ENCODE measurements at places on chromosomes 3 and 15.

GRCh38 chr15:78018445-78018844, 59.1 kb downstream of the TBC1D2B start:
- no peak overlapping the region for H3K4me3 ChIP-seq
- no peaks in the 10 kb centered on the region for H3K4me1 ChIP-seq
- H3K36me3 ChIP-seq, result 0 out of 2 replicates have a peak, but pooled peaks cover 3% of the 10 kb centered on the region

- no peak overlapping the region for H3K4me3 ChIP-seq
- 0 out of 2 replicates have a peak, but pooled peaks cover 3% of the 10 kb centered on the region for H3K36me3 ChIP-seq
- no peak overlapping the region for H3K27ac ChIP-seq
- H3K27me3 ChIP-seq, result no peaks in the 10 kb centered on the region
- no peak for DNase-seq
Measured at GRCh38 chr15:51425517-51426040, 84.1 kb downstream of the GLDN start.

DNA sequence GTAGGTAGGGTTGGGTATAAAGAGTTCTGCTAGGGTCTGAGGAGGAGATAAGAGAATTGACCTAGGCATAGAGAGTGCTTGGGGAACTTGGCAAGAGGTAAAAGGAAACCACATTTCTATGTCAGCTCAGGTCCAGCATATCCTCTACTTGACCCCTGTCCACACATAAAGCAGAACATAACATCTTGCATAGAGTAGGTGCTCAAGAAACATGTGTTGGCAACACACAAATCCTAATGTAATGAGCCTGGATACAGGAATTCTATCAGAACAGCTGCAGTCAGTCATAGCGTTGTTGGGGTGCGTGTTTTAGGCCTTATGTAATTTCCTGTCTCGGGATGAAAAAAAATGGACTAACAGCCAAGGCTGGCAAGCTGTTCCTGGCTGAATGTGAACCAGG, 35.0 kb upstream of the PLCL2 start:
- H3K36me3 ChIP-seq, result no peaks in the 10 kb centered on the region
- DNase-seq, result no peak
- H3K27ac ChIP-seq, result no peak overlapping the region
- H3K4me1 ChIP-seq, result peaks cover 8% of the 10 kb centered on the region
- no peaks in the 10 kb centered on the region for H3K27me3 ChIP-seq

DNA sequence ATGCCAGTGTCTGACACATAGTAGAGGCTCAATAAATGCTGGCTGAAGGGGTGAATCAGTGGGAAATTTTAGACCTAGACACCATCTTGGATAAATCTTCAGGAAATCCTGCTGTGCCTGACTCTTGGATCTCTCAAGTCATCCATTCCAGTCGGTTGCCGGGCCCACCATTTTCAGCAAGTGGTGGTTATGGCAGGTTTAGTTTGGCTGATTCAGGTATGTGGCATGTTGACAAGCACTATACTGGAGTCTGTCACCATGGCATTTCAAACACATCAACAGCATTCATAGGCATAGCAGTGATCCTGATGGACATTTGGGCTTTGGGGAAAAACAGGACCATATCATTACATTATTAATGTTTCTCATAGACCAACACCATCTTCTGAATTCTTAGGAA, 25.7 kb upstream of the APH1B start:
- H3K4me1 ChIP-seq, result peaks cover 12% of the 10 kb centered on the region
- no peak for DNase-seq
- H3K27me3 ChIP-seq, result no peaks in the 10 kb centered on the region
- H3K27ac ChIP-seq, result no peak overlapping the region
- H3K4me3 ChIP-seq, result no peak overlapping the region

GRCh38 chr3:57893668-57894067, 114.6 kb upstream of the FLNB start:
- no peaks in the 10 kb centered on the region for H3K4me1 ChIP-seq
- H3K36me3 ChIP-seq, result no peaks in the 10 kb centered on the region
- DNase-seq, result no peak
- H3K27ac ChIP-seq, result no peak overlapping the region
- H3K4me3 ChIP-seq, result no peak overlapping the region
- H3K27me3 ChIP-seq, result no peaks in the 10 kb centered on the region

DNA sequence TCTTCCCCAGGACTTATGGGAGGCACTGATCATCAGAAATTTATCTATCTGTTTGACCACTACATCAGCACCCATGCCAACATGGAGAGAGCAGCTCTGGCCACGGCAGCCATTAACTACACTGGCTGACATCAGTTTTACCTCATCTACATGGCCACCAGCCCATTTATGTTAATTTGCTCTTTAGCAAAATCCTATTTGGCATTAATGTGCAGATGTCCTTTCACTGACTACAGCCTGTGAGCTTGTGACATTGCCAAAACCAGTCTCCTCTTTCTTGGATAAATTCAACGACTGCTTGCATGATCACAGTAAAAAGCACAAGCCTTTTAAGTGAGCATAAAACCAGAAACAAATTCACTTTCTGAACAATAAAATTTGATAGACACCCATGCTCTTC, 47.5 kb downstream of the NR1I2 start:
- DNase-seq, result no peak
- H3K27me3 ChIP-seq, result no peaks in the 10 kb centered on the region
- peaks cover 39% of the 10 kb centered on the region for H3K4me1 ChIP-seq
- no peak overlapping the region for H3K27ac ChIP-seq
- H3K4me3 ChIP-seq, result no peak overlapping the region

GRCh38 chr3:51618496-51618895, 52.6 kb upstream of the TEX264 start:
- no peaks in the 10 kb centered on the region for H3K36me3 ChIP-seq
- H3K4me3 ChIP-seq, result no peak overlapping the region
- peaks cover 22% of the 10 kb centered on the region for H3K4me1 ChIP-seq
- no peak overlapping the region for H3K27ac ChIP-seq
- DNase-seq, result no peak

DNA sequence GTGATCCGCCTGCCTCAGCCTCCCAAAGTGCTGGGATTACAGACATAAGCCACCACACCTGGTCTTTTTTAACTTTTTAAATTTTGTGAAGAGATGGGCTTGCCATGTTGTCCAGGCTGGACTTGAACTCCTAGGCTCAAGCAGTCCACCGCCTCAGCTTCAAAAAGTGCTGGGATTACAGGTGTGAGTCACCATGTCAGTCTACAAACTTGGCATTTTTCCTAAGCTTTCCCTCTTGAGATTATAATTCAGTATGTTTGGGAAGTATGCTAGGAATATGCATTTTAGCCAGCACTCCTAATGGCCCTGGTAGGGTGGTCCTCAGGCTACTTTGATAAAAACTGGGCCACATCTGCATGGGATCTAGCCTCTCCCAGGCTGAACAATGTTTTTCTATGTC, 4.4 kb downstream of the WDR73 start:
- H3K36me3 ChIP-seq, result peaks cover 55% of the 10 kb centered on the region
- H3K27me3 ChIP-seq, result no peaks in the 10 kb centered on the region
- DNase-seq, result no peak
- no peak overlapping the region for H3K27ac ChIP-seq
- H3K4me1 ChIP-seq, result peaks cover 6% of the 10 kb centered on the region

GRCh38 chr3:52162250-52162872, 8.1 kb upstream of the POC1A start:
- H3K27me3 ChIP-seq, result no peaks in the 10 kb centered on the region
- no peaks in the 10 kb centered on the region for H3K36me3 ChIP-seq
- no peak overlapping the region for H3K27ac ChIP-seq
- DNase-seq, result no peak
- no peak overlapping the region for H3K4me3 ChIP-seq

Data from GM23338 (cell line).